ENCODE measurements at places on chromosomes 3 and 15. TPM values are rescaled to one million over a fixed set of nuclear protein-coding genes. Genes with fewer than 3 reads are reported as not detected.
A peak's percentile ranks its signal among the peaks of the same experiment; 100 is the strongest.

NANOGP8 gene
- not detected for total RNA-seq

COL6A5 gene
- total RNA-seq = not detected

ARPIN gene
- 11.1 TPM for total RNA-seq

DNA sequence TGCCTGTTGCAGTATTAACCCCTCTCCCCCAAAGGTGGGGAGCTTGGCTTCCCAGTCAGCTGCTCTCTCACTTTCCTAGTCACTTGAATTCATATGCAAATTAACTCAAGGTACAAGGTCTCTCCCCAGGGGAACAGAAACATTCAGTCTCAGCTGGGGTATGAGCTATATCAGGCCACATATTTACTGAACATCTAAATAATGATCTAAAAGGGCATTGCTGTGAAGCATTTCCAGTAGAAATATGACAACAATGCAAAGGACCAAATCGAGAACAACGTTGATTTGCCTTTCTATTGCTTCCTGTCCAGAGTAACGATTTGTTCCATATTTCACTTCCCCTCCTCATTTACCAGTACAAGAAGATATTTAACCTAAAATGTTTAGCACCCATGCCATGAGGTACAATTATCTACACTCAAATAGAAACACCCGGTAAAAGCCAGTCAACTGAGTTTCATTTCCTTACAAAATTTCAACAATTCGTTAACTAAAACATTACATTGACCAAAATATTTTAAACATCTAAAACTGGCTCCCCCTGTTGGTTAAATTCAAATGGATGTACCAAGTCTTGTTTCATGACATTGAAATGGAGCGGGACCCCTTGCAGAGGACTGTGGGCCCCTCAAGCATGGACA lies 36.5 kb upstream of the KLHL6 start:
- DNase-seq = peak; percentile 21

DNA sequence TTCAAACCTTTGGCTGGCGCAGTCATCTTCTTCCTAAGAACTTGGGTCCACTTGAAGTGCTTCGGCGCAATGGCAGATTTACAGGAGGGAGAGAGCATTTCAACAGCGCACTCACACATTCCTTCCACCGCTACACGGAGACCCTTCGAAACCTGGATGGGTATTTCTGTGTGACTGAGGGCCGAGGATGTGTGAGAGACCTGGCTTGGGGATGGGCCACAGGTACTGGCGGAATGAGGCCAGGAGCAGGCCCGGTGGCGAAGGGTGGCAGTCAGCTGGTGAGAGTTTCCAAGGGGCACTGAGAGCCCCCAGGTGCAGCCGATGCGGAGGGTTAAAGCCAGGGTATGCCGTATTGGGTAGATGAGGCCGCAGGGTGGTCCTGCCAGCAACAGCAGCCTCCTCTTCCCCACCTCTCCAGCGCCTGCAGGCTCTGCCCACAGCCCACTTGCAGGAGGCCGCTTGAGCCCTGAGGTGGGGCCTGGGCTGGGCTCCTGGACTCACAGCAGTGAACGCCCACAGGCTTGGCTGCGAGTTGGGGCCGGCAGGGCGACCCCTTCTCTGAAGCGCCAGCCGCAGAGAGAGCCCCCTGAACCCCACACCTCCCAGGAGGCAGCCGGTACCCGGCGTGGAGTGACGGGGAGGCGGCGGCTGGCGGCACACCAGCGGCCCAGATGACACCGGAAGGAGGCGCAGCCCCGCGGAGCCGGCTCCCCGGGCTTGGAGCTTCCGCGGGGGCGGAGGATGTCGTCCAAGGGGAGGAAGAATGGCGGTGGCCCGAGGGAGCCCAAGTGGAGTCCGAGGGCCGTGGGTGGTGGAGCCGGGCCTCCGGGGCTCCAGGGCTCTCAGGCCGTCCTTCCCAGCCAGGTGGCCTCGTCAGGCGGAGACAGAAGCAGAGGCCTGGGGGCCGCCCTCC lies 166.5 kb downstream of the NSMCE3 start:
- DNase-seq = no peak

- no peak for DNase-seq
These were observed 260.5 kb upstream of the LYSMD4 start for GRCh38 chr15:99993681-99994131.

DNA sequence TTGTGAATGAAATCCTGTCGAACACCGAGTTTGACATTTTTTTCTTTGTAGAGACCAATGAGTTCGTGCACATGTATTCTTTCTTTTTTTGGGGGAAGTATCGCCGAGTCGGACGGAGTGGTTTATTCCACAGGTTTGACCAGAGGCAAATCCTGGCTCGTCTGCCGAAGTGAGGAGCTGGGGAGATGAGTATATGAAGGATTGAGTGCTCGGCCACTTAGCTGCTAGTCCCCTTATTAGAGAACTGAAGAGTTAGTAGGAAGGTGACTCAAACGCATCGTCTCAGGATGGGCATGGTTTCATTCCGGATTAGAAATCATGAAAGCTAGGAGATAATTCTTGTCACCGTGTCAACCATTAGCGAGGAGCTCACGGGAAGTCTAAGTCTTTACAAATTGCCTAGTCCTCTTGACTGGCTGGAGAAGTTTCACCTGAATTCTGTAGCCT lies 154.7 kb upstream of the GOLIM4 start:
- no peak for DNase-seq

DNA sequence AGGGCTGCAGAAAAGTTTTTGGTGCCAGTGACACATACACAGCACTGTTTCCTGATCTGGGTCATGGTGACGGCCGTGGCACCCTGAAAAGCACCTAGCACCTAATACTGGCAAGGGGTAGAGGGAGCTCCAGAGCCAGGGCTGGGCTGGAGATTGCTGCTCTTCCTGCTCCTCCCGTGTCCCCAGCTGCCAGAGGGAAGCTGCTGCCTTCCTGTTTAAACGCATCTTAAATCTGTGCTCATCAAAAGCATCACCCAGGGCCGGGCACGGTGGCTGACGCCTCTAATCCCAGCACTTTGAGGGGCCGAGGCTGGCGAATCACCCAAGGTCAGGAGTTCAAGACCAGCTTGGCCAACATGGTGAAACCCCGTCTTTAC lies 156.7 kb upstream of the MEF2A start:
- peak; percentile 76 for DNase-seq

DNA sequence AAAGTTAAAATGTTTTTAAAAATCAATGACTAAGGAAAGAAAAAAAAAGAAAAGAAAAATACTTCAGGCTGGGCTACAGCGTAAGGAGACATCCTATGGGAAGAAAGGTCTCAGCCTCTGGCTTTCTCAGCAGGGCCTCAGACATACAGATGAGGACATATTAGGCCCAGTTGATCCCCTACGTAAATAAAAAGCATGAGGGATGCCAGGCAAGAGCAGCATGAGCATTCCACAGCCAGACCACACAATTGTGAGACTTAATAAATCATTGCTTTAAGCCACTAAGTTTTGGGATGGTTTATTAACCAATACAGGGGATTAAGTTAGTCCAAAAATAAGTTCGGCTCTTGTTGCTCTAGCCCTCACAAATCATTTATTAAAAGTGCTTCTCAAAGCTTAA lies 394.1 kb upstream of the NECTIN3 start:
- no peak for DNase-seq

DNA sequence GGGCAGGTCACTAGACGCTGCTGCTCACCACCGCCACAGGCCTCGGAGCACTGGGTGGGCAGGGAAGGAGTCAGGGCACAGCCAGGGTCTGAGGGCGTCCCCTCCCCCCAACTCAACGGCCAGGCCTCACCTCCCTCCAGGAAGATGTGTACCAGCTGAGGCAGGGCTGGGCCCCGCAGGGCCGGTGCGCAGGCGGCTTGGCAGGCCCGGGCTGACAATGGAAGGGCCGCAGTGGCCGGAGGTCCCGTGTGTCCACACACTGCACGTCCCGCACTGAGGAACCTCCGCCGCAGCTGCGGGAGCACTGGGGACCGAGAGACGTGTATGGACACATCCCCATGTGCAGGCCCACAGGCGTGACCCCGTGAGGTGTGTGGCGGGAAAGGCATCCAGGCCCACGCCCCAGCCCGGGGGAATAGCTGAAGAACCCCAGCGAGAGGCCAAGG lies 47.4 kb downstream of the ADAMTS7 start:
- no peak for DNase-seq

DNA sequence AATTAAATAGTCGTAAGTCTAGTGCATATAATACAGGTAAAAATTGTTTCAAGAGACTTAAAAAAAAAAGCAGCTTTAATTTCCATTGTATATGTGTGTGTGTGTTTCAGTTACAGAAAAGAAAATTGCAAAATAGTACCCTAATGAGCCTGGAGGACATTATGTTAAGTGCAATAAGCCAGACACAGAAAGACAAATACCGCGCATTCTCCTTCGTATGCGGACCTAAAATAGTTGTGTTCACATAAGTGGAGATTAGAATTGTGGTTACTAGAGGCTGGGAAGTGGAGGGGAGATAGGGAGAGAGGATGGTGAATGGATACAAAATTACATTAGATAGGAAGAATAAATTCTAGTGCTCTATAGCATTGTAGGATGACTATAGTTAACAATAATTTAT lies 3.6 kb downstream of the MESD start:
- no peak for DNase-seq
